Erythroblast (primary cell): ENCODE measurements at places on chromosomes 3 and 15.

DNA sequence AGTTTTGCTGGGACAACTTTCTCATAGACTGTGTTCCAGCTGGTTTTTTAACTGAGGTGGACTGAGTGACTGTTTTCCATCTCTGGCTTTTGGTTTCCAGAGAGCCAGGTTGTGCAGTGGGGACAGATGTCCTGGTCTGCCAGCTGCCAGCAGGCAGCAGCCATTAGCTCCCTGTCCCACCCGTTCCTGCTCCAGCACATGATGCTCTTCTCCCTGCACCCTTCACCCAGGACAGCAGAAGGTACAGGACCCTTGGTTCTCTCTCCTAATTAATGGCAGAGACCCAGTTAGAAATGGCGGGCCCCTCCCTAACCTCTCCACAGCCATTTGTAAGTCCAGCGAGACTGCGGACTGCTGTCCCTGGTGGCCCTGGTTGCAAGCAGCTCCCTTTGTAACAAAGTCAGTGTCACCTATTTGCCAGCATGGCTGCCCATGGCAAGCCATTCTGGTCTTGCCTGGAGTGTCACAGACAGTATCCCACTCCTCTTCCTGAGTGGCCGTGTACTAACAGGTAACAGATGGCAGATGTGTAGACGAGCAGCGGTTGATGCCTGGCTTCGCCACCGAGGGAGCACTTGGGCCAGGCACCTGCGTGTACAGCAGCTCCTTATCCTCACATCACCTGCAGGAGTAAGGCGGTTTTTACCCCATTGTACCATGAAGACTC lies 148.3 kb downstream of the DNAJB8 start:
- DNase-seq = no peak

- no peak for DNase-seq
These were observed 37.4 kb downstream of the FGF7 start for GRCh38 chr15:49460411-49460941.

DNA sequence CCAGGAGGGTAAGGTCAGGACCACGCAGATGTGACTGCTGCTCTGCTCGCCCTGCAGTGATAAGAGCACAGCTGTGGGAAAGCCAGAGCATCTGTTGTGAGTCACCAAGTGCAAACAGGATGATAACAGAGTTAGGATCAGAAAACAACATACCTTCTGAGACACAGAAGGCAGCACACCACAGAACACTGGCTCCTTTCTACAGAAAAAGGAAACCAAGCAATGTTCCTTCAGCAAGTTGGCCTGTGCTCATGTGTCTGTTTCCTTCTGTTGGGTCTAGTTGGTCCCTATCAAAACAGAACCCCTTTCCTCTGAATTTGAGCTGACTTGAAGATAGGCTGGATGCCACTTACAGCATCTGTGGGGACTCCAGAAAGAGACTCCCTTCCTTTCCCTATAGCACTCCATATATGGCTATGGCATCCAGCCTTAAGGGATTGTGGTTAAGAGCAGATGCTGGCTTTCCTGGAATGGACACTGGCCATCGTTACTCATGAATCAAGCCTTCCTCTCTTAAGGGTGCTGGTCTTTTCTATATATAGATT lies 440.7 kb upstream of the THBS1 start:
- DNase-seq = peak; percentile 97

DNA sequence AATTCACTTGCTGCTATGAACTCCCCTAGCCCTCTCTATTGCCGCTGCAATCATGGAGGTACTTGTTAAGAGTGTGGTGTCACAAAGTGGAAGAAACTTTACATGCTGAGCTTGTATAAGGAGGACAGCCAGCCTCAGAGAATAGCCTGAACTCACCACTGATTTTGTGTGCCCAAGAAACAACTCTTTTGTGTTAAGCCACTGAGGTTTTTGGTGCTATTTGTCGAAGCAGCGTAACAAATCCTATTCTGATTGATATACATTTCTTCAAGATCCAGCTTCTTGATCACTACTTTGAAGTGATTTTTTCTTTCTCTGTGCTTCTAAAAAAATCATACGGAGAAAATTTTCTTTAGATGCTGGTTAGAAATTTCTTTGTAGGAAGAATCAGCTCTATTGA lies 132.4 kb downstream of the MEIS2 start:
- no peak for DNase-seq

- DNase-seq = no peak
These were observed 233.8 kb downstream of the NTRK3 start for GRCh38 chr15:88022716-88023115.

DNA sequence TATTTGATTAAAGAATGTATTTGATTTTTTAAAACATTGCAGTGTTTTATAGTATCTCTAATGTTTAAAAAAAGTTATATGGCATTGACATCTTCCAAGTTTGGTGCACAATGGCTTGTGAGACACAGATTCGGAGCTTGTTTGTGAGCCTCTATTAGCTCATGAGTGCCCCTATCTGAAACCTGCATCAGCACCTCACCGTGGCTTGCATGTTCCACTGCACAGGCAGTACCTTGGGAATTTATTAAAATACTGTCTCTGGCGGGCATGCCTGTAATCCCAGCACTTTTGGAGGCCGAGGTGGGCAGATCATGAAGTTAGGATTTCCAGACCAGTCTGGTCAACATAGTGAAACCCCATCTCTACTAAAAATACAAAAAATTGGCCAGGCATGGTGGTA lies 6.8 kb upstream of the RTP2 start:
- no peak for DNase-seq

DNA sequence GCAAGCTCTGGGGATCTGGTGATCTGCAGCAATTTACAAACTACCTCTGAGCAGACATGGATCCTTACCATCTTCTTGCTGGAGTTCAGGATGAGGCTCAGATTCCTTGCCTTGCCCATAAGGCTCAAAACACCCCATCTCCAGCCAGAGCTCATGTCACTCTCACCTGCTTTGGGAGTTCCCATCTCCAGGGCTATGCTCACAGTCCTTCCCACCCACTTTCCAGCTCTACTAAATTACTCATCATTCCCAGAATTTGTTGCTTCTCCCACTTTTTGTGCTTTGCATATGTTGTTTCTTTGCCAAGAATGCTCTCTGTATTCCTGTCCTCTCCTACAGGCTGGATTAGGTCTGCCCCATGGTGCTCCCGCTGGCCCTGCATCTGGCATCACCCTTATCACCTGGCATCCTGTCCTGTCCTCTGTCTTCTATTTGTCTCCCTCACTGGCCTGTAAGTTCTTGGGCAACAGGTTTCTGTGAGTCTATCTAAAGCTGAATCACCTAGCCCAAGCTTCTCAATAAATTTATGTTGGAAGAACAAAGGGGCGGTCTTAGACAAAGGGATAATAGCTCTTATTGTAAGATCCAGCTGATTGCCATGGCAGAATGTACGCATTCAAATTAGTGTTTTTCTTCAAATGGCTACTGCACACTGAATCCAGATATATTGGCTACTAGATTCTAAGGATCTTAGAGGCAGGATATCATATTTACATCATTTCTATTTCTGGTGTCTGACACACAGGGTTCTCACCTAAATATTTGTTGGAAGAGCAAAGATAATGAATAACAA lies 179.2 kb downstream of the CLSTN2 start:
- DNase-seq = no peak

- DNase-seq = no peak
These were observed 84.8 kb downstream of the TLE3 start for GRCh38 chr15:70012895-70013294.

- no peak for DNase-seq
These were observed 17.6 kb downstream of the CALML4 start for GRCh38 chr15:68187559-68187958.

- no peak for DNase-seq
These were observed 783.0 kb upstream of the ARPP21 start for GRCh38 chr3:34856081-34856947.

DNA sequence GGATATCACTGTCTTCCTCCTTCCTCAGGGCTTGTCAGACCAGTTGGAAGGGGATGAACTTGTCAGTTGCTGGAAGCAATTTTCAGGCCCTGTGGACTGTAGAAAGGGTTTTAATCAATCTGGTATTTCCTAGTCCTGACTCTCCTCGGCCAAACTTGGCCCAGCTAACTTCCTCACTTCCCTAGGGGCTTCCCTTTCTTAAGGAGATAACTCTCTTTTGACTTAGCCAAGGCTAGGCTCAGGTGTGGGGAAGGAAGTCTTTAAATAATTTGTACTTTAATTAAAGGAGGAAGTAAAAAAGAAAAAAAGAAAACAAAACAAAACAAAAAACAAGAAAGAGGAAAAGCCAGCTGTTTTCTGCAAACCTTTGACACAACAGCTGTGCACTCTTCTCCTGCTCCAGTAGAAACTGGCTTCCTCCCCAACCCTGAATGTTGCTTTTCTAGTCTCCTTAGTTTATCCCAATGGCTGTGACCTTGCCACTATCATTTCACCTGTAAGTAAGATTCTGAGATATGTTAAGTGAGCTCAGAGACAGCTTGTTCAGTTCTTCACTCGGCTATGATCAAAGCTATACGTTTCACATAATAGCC lies 53.0 kb upstream of the ST3GAL6 start:
- DNase-seq = no peak

- no peak for DNase-seq
These were observed 84.1 kb downstream of the ATG7 start for GRCh38 chr3:11356269-11356668.

GRCh38 chr15:80945605-80946004 lies 44.0 kb downstream of the MESD start:
- DNase-seq = no peak

GRCh38 chr15:22810853-22811338 lies 24.5 kb downstream of the NIPA1 start:
- DNase-seq = no peak

DNA sequence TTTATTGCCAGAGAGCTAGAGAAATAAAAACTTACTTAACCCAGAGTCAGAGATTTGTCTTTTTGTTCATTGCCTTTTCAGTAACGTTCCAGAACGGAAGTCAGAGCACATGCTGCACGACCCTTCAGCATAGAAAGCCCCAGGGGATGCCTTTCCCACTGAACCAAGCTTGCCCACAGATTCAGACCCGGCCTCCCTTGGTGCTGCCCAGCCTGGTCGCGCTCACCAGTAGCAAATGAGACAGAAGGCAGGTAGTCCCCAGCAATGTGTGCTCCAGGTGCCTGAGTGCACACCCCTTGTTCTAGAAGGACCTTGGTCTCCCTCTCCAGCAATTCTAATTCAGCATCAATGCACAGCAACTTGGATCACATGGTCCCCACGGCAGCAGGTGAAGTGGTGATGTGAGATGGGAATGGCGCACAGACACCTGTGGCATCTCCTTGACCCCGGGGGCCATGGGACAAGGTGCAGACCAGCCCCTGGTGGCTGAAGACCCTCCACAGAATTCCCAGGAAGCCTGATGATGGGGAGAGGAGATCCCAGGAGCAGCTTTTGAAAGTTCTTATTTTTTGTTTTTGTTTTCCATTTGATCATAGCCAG lies 91.8 kb upstream of the IQSEC1 start:
- DNase-seq = no peak

DNA sequence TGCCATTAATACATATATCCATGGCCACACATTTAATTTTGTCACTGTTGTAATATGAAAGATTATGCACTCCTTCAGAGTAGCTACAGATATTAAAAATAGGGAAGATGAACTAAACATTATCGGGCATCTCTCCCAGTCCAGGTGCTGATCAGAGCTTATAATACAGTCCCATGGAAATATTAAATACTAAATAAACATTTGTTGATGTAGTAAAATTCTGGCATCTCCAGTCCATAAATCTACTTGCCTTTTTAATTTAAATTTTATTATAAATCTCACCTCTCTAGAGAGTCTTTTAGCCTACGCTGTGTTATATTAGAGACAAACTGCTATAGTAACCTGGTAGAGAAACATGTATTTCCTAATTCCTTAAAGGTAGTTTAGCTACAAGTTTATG lies 297.6 kb downstream of the GRM7 start:
- DNase-seq = no peak

DNA sequence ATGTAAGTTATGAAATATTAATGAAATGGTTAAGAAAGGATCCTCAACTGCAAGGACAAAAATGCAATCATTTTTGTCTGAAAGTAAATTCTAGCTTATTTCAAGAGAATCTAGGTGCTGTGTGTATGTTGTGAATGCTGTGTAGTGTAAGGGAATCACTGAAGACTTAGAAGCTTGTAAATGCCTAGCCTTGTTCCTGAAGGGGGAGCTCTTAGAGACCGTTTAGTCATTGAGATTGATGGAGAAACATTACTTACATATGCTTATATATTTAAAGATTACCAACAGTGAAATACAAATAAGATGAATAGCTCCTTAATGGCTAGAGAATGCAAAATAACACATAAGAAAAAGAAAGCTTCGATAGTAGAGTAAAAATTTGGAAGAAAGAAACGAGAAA lies 67.9 kb downstream of the CNTN4 start:
- no peak for DNase-seq

DNA sequence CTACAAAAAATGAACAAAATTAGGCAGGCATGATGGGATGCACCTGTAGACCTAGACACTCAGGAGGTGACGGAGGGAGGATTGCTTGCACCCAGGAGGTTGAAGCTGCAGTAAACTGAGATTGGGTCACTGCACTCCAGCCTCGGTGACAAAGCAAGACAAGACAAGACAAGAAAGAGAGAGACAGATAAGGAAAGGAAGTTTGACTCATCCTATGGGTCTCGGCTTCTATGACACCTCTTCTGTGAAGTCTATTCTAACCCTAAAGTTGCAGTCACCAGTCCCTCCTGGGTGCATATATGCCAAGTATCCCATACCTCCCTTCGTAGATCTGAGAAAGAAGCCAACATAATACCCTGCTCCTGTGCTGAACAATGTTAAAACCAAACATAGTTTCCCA lies 7.9 kb upstream of the ZMAT3 start:
- no peak for DNase-seq

- no peak for DNase-seq
These were observed 11.9 kb downstream of the FAIM start for GRCh38 chr3:138620431-138620830.

DNA sequence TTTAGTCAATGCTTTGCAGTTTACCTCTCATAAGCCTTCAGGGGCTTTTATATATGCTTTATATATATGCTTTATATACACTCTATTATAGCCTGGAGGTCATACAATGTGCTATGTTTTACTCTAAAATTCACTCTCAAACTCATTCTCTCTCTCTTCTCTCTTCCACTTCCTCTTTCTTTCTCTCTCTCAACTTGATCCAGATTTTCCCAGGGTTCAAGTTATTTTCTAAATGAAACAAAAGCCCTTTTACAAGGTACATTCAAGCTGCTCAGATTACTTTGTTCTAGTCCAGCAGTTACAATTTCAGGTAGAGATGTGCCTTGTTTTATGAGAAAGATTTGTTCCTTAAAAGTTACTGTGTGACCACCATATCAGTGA lies 79.6 kb upstream of the ACP3 start:
- no peak for DNase-seq

DNA sequence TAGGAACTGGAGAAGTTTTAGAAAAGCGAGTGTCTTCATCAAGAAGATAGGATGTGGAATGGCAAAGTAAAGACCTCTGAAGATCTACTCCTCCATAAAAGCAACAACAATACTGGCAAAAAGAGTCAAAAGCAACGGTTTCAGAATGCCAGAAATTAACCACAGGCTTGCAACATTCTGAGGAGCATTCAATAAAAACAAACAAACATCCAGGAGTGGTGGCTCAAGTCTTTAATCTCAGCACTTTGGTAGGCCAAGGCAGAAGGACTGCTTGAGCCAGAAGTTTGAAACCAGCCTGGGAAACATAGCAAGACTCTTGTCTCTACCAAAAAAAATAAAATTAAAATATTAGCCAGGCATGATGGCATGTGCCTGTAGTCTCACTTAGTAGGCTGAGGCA lies 143.2 kb upstream of the HACD2 start:
- DNase-seq = no peak
